Stimulated activated CD4-positive, alpha-beta T cell treated with anti-CD3 and anti-CD28 coated beads, Interleukin-12 subunit alpha, Interleukin-12 subunit beta, amount 100 ng/mL, for 24 hours (primary cell): ENCODE measurements at places on chromosomes 1 and 21.
A peak's percentile ranks its signal among the peaks of the same experiment; 100 is the strongest.

DNA sequence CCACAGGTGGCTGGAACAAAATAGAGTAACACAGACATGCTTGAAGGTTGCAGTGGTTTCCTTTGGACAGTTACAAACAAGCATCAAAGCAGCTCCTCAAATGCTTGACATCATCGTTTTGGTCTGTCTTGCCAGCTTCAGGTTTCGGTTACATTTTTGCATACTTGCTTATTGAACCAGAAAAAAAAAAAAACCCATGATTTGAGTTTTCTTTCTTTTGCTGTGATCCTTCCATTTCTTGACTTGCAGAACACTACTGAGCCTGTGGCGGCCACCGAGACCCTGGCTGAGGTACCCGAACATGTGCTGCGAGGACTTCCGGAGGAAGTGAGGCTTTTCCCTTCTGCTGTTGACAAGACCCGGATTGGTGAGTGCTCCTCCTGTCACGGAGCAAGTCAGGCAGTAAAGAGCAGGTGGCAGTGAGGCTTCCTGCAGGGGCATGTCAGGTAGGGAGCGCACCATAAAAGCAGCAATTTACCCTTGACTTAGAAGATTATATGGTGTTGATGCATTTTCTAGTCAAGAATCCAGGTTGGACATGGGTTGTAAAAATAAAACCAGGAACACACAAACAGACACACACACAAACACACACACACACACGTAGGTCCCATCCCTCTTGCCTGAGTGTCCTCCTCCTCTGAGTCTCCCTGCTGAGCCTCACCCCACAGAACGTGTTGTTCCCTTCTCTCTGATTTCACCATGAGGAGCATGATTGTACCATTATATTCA lies 30.9 kb downstream of the PRDM2 start:
- peak; percentile 69 for DNase-seq

DNA sequence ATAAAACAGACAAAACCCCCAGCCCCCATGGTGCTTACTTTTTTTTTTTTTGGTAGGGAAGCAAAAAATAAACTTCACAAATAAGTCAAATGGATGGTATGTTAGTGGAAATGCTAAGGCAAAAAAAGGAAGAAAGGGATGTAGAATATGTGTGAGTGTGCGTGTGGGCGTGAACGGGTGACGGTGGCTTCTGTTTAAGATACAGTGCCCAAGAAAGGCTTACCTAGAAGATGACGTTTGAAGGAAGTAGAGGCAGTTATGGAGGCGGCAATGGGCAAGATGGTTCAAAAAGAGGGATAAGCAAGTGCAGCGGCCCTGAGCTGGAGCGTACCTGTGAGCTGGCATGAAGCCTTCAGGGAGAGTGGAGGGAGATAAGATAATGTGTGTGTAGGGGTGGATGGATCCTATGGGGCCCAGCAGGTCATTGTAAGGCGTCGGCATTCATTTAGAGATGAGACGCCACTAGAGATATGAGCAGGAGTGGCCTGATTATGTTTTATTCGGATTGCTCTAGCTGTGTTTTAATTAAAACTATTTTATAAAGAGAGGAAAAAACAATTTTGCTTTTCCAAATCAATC lies 19.9 kb downstream of the LEPR start:
- DNase-seq, result no peak

DNA sequence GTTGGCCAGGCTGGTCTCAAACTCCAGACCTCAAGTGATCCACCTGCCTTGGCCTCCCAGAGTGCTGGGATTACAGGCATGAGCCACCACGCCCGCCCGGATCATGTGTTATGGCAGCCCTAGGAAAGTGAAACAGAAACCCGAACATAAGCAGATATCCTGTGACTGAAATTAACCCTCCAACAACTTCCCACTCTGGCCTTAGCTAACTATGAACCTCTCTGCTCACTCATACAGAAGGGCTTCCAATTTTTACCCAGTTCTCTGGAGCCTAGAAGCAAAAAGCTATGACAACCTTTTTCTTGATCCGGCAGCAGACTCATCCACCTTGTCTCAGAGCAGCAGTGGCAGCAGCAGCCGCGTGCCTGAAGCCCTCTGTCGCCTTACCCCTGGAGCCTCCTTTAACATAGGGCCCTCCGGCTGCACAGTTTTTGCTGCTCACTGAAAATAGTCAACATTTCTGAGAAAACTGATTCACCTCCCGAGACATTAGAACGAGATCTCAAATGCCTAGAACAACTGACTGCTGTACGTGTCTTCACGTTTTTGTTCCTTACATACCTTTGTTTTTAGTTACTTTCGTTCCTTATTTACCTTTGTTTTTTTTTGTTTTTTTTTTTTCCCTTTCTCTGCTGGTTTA lies 9.3 kb downstream of the CBR1 start:
- peak; percentile 17 for DNase-seq

GRCh38 chr1:247539215-247539614 lies 3.0 kb upstream of the OR2C3 start:
- no peak for DNase-seq

- no peak for DNase-seq
Observed at GRCh38 chr1:231601824-231602672, 24.5 kb upstream of the DISC1 start.

GRCh38 chr1:245990315-245991022 lies 516.6 kb downstream of the SMYD3 start:
- no peak for DNase-seq

- DNase-seq, result no peak
Observed at GRCh38 chr1:70504821-70505193, 93.7 kb downstream of the CTH start.

DNA sequence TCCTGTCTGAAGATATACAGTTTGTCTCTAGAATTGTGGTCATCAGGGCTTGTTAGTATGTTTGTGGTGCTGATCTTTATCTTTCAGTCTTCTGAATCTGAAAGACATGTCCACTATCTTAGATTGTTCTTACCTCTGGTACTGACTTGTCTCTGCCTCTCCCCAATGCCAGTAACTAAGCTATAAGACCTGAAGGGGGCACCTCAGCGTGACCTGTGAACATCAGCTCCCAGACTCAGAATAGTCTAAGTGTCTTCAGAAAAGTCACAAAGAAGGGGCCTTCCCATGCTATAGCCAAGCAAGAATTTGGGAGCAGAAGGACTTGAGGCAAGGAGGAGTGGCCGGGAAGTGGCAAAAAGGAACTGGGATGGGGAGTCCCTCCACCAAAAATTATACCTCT lies 178.1 kb downstream of the NTNG1 start:
- no peak for DNase-seq

DNA sequence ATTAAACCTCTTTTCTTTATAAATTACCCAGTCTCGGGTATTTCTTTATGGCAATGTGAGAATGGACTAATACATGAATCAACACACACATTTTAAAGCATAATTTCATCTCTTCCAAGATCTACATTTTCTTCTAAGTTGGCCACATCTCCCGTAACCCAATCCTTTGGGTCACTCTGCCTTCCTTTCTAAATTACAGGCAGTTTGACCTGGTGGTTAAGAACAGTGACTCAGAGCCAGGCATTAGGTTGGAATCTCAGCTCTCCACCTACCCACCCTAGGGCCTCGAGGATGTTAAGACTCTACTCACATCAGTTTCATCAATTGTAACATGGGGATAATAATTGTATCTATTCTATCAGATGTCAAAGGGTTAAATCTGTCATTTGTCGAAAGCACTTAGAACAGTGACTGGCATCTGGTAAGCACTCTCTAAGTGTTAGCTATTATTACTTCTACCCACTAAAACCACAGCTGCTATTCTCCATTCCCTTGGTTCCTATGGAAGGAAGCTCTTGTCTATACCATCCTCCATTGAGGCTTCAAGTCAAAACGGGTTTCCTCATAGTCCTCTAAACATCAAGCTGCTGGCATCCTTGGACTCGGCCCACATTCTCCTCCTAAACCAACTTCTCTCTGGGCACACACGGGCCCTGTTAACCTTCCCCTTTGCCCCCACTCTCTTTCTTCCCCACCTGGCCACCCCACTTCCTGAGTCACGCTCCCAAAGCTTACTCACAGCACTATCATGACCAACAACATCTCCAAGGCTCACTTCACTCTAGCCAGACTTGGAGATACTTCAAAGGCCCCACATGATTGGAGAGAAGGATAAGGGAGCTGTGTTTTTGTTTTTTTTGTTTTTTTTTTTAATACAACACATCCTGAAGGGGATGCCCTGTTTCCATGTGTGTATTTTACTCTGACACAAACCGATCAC lies 116.9 kb downstream of the TGFBR3 start:
- DNase-seq, result no peak

DNA sequence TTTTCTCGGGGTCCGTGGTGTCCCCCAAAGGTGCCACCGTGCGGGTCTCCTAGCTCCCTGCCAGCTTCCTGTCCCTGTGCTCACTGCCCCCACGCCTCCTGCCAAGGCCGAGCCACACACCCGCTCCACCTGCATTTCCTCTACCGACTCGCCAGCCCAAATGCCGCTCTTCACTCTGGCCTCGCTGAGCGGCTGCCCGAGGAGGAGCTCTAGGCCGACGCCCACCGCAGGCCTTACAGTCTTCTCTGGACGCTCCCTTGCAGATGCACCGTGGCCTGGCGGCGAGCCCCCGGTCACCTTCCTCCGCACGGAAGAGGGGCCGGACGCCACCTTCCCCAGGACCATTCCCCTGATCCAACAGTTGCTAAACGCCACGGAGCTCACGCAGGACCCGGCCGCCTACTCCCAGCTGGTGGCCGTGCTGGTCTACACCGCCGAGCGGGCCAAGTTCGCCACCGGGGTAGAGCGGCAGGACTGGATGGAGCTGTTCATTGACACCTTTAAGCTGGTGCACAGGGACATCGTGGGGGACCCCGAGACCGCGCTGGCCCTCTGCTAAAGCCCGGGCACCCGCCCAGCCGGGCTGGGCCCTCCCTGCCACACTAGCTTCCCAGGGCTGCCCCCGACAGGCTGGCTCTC lies 26.3 kb downstream of the FTCD start:
- DNase-seq, result no peak

DNA sequence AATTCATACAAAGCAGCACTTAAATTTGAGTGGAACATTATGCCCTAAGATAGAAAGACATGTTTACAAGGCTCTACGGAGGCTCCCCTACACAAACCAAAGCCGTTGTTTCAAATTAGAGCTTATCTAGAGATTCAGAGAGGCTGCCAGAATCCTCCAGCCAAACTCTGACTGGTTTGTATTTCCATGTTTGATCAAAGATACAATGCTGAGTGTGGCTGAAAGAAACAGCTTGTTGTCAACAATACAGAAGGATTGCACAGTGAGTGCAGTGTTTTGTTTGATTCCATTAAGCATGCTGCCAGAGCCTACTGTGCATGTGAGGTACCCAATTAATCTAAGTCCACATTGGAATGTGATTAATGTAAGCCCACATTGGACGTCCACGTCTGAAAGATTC lies 402.7 kb downstream of the DISC1 start:
- DNase-seq, result no peak

GRCh38 chr1:208604295-208604694 lies 360.1 kb upstream of the PLXNA2 start:
- DNase-seq, result no peak

- peak; percentile 55 for DNase-seq
Observed at GRCh38 chr1:38559446-38560165, 300.0 kb downstream of the RRAGC start.

DNA sequence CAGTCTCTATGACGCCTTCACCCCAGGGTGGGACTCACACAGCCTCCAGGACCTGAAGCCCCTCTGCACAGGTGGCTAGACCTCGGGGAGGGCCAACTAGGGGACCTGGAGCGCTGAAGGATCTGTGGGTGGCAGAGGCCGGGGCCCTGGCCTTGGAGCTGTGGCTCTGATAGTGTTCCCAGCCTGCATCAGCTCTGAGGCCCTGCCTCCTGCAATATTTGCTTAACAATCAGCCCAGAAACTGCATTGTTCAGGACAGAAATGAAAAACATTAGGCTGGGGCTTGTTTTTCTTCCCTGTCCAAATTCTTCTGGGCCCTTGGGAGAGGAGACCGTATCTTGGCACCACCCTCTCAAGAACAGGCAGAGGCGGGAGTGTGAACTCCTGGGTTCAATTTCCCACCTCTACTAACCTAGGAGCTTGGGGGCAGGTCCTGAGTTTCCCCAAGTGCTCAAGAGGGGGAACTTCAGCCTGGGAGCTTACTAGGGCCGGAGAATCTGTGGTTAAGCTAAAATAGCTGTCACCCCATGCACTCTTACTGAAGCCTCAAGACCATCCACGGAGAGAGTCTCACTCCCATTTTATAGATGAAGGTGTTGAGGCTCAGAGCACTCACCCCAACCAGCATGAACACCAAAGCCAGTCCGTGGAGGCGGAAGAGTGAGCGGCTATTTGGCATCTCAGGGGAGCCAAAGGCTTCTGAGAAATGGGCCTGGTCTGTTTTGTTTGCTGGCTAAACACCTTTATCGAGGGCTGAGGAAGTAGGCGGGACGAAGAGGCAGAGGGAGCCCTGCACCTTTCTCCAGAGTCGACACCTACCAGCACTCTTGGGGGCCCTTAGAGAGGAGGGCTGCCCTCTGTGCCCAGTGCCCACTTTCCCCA lies 18.8 kb upstream of the CASZ1 start:
- no peak for DNase-seq

DNA sequence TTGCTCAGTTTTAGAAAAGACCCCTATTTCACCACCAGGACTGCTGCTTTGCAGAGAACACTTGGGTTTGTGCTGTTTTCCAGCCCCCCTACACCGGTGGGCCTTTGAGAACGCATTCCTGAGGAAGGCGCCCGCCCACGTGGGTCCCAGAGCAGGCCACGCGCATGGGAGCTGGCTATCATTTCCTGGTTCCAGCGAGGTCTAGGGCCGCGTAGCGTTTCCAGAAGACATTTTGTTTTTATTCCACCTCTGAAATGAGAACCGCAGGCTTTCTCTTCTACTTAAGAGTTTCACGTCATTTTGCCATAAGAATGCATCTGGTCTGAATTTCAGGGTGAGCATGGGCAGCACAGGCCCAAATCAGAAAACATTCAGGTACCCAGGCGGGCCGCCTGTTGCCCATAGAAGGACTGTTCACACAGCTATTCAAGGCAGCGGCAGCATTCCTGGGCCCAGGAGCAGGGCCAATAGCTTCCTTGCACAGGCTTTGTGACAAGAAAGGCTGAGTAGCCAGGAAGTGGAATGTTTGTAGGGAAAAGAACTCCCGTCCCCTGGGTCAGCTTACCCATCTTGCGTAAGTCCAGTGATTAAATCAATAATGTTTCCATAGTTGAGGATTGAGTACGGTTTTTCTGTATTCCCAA lies 1.4 kb upstream of the KLHL21 start:
- DNase-seq, result no peak

- DNase-seq, result no peak
Observed at GRCh38 chr1:241167121-241167630, 189.8 kb downstream of the RGS7 start.

DNA sequence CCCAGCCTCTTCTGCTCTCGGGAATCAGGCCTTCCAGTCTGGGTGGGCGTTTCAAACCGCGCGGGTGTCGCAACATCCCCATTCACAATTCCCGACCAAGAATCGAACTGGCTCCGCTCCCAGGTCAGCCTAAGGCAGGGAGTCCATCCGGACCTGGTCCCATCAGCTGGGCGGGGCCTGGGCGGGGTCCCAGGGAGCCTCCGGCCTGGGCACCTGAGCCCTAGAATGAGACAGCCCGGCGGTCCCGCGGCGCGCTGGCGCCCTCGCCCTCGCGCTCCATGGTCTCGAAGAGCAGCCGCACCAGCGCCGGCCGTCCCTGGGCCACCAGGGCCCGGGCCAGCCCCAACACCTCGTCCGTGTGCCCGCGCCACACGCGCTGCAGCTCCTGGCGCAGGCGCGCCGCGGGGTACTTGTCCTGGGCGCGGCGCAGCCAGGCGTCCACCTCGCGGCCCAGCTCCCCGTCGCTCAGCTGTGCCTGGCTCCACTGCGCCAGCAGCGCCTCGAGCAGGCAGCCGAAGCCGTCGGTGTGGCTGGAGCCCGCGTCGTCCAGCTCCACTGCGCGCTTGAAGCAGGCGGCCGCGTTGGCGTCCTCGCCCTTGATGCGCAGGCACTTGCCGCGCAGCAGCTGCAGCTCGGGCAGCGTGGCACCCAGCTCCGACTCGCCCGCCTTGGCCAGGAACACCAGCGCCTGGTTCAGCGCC lies 16.9 kb upstream of the PARS2 start:
- DNase-seq, result no peak
